CD4-positive, alpha-beta T cell treated with Interleukin-2 at 100 ng/mL for 4 hours (primary cell): ENCODE measurements at places on chromosomes 11 and 22.

DNA sequence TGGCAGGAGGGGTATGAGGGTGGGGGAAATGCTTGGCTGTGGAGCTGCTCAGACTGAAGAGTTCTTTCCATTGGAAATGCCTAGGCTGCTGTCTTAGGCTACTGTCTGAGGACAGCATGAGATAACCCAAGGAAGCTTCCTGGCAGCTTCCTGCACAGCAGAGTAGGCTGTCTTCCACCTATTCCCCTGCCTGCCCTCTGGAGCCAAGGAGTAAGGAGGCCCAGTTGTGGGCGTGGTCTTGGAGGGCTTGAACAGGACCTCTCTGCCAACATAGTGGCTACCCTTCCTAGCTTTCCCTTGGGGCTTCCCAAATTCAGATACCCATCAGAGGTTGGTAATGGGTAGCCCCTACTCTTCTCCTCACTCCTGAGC is 25.9 kb downstream of the PHLDB1 start:
- no peak for DNase-seq

- no peak for DNase-seq
Measured at GRCh38 chr11:32213223-32213622, 122.3 kb downstream of the RCN1 start.

DNA sequence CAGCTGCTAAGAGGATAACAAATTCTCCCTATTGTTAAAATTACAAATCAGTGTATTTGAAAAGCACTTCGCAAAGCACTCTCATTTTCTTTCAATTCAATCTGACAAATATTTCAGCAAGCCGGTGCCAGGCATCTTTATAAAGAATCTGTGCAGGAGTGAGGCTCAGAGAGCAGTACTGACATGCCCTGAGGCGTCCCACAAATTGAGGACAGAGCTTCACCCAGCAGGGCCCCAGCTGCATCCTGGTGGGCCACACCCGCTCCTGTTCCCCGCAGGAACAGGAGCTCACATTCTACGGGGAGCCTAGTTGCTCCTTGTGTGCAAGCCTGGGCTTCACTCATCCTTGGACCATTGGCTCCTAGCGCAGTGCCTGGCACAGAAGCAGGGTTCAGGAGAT is 60.9 kb upstream of the EIF3D start:
- no peak for DNase-seq

DNA sequence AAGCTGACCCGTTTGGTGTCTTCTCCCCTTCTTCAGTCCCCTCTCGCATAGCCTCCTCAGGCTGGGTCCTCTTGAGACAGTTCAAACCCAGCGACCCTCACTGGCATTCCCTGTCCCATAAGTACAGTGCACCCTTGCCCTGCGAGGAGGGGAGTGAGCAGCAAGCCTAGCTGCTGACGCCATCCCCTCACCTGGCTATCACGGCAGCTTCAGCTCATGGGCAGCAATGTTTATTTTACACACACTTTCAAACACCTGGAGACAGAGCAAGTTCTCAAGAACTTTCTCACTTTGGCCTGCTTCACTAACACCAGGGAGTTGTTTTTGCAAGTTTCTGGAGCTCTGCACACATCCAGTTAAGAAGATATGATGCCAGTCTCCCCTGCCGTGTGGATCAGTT is 189.6 kb upstream of the E2F8 start:
- no peak for DNase-seq

- DNase-seq = peak; percentile 83
Measured at GRCh38 chr11:59550842-59551658, 39.7 kb downstream of the OR4D9 start.

GRCh38 chr22:46067159-46068111 is 82.9 kb upstream of the PPARA start:
- DNase-seq = no peak
